Renal cortex interstitium (tissue), 15 donors: ENCODE measurements at places on chromosomes 5 and 9.

GRCh38 chr5:1821862-1822261 lies 20.7 kb downstream of the NDUFS6 start:
- DNase-seq, result no peak

DNA sequence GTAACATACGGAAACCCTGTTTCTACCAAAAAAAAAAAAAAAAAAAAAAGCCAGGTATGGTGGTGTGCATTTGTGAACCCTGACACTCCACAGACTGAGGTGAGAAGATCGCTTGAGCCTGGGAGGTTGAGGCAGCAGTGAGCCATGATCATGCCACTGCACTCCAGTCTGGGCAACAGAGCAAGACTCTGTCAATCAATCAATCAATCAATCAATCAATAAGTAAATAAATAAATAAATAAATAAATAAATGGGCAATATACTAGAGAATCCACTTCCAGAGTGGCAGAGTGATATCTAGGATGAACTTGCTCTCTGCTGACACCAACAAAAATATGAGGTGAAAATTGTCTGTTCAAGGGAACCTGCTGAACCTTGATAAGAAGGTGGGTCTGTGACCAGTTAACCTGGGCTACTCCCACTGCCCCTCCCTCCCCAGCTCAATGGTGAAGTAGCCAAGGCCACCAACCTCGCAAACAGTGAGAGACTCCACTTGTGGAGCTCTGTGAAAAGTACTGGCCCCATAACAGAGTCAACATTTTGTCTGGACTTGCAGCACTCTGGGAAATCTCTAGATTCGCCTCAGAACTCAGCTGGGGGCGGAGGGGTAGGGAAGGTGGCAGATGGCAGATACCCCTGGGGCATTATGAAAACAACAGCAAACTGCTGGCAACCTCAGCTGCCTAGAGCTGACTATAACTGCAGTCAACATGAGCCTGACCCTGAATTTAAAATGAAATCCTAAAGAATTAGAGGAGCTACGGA lies 163.7 kb downstream of the ROR2 start:
- DNase-seq, result no peak

DNA sequence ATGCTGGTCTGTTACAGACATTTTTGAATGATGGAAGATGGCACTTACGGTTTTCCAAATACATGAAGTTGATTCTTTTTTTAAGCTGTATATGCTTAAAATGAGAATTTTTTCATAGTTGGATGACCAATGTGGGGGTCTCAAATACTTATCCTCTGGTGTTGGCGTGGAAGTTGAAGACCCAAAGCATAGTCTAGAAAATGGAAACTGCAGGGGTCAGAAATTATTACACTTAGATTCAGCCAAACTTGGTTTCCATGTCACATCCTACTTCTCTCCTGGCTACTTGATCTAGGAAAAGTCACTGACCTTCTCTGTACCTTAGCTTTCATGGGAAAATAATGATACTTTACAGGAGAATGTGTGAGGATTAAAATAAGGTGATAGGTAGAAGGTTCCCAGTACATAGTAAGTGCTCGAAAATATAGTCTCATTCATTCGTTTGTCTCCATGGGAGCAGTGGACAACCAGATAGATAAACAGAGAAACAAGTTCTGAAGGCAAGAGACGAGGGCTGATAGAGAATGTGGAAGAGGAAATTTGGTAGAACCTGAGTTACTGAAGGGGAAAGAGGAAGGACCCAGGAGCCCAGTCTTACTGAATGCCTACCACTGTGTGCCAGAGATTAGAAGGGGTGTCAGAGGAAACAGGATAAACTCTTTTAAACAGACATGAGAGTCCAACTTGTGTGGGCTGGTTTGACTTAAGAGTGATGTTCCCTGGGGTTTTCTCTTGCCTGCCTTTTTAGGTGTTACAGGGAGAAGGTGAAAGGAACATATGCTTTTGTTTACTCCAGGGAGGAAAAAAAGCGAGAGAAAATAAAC lies 560.3 kb upstream of the KLF4 start:
- DNase-seq, result no peak

DNA sequence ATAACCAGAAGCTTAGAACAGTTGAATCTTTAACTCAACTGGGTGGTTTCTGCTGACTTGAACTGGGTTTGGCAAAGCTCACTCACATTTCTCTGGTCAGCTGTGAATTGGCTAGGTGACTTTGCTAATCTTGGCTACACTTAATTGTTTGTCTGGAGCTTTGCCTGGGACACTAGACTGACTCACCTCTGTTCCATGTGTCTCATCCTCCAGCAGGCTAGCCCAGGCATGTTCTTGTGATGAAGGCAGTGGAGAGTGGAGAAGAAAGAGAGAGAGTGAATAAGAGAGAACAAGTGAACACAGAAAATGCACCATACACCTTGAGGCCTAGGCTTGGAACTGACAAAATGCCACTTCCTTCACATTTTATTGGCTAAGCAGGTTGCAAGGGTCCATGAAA lies 32.6 kb downstream of the SPATA31D1 start:
- DNase-seq, result no peak

DNA sequence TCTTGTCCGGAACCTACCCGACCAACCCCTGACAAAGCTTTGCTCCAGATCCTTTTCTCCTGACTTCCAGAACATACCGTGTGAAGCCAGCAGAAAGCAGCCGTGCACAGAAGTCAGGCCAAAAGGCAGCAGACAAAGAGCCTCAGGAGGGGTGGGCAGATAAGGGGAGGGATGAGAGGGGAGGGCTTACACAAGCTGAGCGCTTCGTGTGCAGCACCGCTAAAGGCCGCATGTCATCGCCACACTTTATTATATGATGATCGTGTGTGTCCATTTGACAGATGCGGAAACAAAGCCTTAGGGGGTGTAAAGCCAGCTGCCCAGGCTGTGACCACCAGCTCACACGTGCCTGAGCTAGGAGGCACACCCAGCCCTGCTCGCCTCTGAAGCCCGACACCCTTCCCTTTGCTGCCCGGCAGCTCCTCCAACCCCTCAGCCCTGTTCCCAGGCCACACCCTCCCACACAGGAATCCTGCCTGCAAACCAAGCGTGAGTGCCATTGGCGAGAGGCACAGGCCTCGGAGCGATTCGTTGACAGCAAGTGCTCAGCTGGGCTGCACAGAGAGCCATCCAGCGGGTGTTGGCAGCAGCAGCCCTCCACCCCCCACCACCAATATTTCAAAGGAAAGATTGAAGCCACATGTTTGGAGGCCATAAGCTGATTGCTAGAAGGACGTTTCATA lies 170.5 kb upstream of the SMIM23 start:
- DNase-seq, result no peak

DNA sequence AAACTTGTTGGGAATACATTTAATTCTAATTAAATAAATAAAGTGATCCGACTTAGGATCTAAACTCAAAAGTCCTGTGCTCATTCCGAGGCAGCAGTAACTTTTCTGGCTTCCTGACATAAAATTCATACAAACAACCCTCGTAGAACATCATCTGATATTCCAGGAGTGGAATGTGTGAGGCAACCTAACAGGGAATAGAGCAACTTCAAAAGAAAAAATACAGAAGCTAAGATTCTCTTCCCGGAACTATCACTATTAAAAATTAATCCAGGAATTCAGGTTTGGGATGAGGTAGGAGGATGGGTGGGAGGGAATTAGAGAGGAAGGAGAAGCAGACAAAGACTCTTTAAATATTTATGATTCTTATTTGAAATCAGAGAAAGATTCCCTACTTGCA lies 32.9 kb upstream of the TRIO start:
- DNase-seq, result no peak
